WTC11 (cell line): ENCODE measurements at places on chromosomes 2 and 18.

DNA sequence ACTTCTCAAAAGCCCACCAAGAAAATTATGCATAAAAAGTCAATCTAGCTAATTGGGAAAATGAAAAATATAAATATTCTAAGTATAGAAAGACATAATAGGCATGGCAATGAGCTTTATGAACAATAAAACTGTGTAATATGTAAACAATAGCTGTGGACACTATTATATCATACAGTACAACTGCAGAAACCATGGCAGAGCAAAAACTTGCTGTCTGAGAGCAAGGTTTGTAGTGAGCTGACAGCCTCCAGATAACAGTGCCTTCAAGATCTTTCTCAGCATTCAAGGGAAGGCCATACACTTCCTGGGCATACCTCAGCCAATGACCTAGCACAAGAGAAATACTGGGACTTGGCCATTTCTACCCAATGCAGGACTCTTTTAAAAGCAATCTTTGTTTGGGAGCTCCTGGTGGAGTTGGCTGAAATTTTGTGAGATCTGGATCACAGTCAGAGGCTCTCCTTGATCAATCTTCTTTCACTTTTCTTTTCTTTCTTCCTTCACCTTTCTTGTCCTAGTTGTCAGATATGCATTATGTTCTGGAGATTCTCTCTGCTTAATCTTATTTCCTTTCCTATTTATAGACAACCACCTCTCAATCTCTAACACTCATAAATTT, 427.2 kb upstream of the UBE2E3 start:
- no peak for DNase-seq

DNA sequence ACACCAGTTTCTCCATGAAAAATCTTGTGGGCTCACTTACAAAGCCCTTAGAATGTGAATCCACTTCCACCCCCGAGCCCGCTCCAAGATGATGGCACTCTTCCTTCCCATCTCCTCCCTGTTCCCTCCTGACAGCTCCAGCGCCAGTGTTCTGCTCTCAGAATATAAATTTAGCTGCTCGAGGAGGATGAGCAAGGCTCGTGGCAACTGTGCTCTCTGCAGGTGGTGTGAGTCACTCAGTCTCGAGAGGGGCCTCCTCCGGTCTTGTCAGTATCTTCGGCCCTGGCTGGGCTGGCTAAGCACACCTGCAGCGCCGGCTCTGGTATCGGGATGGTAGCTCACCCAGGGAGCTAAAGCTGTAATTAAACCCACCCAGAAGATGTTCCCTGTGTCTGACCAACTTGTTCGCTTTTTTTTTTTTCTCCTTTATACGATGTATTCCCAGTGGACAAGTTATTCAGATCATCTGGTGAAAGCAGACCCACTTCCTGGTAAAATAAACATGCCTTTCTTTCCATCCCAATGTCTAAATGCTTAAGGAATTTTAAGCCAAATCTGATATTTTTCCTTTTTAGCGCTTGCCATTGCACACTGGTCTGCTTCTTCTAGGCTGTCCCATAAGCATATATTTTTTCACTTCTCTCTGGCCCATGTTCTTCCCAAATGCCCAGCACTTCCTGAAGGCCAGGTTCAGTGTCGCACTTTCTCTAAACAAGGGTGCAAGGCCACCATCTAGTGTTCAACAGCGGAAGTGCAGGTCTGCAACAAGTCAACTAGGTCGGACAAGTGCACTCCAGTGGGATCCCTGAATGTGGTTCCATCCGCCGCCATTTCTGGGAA, 31.4 kb upstream of the YPEL5 start:
- DNase-seq = peak; percentile 90

DNA sequence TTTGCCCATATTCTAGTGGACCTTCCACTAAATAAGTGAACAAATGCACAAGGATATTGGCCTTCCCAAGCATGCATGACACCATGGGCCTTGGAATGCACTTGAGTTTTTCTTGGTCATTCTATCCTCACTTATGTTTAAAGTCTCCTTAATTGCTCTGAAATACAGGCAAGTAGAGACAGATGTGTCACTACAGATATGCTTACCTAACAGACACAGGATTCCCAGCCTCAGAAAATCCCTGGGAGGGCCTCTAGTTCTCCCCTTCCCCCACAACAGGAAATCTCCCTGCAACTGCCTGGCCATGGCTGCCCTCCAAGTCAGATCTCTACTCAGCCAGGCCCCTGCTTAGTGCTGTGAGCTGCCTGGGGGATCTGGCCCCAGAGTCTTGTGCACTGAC, 445.2 kb downstream of the IRS1 start:
- DNase-seq = no peak

GRCh38 chr2:10732924-10733565, 11.6 kb downstream of the ATP6V1C2 start:
- no peak for DNase-seq

GRCh38 chr2:160299540-160299939, 99.5 kb upstream of the ITGB6 start:
- no peak for DNase-seq

DNA sequence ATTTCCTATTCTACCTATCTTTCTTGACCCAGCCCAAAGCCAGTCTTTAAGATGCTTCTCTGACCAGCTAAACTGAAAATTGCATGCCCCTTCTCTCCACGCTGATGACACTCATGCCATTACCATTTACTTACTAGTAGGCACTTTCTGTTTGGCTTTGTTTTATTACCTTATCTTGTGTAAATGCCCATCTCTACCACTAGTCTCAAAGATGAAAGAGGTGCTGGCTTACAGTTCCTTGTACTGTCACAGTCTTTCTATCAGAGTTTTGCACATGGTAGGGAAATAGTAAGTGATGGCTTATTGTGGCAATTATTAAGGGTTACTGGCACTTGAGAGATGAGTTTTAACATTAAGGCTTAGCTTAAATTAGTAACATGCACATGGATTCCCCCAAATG, 352.1 kb downstream of the RBM43 start:
- DNase-seq = no peak

DNA sequence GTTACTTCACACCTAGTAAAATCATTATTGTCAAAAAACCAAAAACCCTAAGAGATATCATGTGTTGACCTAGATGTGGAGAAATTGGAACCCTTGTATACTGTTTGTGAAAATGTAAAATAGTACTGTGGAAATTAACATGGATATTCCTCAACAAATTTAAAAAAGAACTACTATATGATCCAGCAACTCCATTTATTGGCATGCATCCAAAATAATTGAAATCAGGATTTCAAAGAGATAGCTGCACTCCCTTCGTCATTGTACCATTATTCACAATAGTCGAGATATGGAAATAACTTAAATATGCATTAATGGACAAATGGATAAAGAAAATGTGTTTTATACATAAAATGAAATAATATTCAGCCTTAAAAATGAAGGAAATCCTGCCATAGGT, 105.3 kb upstream of the ZC3H15 start:
- no peak for DNase-seq

DNA sequence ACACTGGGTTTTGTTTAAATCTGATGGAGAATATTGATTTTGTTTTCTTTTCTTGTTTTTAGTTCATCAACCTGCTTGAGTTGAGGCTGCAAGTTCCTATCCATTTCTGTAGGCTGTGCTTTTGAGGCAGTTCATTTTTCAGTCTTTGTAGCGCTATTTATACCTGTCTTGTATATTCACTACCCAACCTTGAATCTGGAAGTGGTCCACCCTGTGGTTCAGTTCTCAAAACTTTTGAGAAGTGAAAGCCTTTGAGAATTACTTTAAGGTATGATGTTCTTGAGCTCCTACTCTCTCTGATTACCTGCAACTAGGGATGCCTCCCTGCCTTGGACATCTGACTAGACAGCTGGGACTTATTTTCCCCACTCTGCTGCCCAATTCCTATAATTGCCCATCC, 53.5 kb upstream of the KCNE4 start:
- no peak for DNase-seq

GRCh38 chr2:64637000-64637635, 16.6 kb downstream of the SERTAD2 start:
- no peak for DNase-seq

- DNase-seq = no peak
Observed at GRCh38 chr2:37993143-37993542, 68.1 kb downstream of the RMDN2 start.
